A549 treated with CpdA at 1 μM for 4 hours (cell line): ENCODE measurements at places on chromosomes 12 and 14. TPM values are rescaled to one million over a fixed set of nuclear protein-coding genes. Genes with fewer than 3 reads are reported as not detected.

The EXOC3L4 gene
- 0.94 to 1.6 TPM (median 1.5 TPM) in 5 replicates for total RNA-seq

The INSM2 gene
- total RNA-seq: 0.02 to 0.05 TPM in 2 of 5 replicates, not detected in the others

The CNTN1 gene
- 39.8 to 70.0 TPM (median 60.5 TPM) in 5 replicates for total RNA-seq

The FBXW8 gene
- total RNA-seq: 4.5 to 6.7 TPM (median 5.7 TPM) in 5 replicates

The KRT85 gene
- not detected in 5 replicates for total RNA-seq

The KLRD1 gene
- not detected in 5 replicates for total RNA-seq

The OR6C2 gene
- not detected in 5 replicates for total RNA-seq

The POLE gene
- total RNA-seq: 43.7 to 57.1 TPM (median 45.2 TPM) in 5 replicates

The SYCP3 gene
- total RNA-seq: 0.10 to 0.35 TPM (median 0.18 TPM) in 3 of 5 replicates, not detected in the others

The BCL2L14 gene
- total RNA-seq: not detected in 5 replicates

The CCDC184 gene
- 2.5 to 3.6 TPM (median 3.2 TPM) in 5 replicates for total RNA-seq

The TRPV4 gene
- total RNA-seq: 0.07 to 0.11 TPM (median 0.09 TPM) in 4 of 5 replicates, not detected in the other

The NXPH4 gene
- 3.8 to 6.1 TPM (median 5.9 TPM) in 5 replicates for total RNA-seq

The KCNJ8 gene
- total RNA-seq: 0.22 to 0.70 TPM (median 0.41 TPM) in 5 replicates

The AMDHD1 gene
- 1.9 to 2.8 TPM (median 2.2 TPM) in 5 replicates for total RNA-seq

The TMEM229B gene
- total RNA-seq: 0.17 to 0.57 TPM (median 0.24 TPM) in 5 replicates

The HOXC10 gene
- total RNA-seq: 2.2 to 3.1 TPM (median 2.8 TPM) in 5 replicates

The GPR132 gene
- total RNA-seq: 0.34 to 0.81 TPM (median 0.51 TPM) in 5 replicates

The OTOGL gene
- total RNA-seq: 0.01 TPM in 1 of 5 replicates, not detected in the others

The KERA gene
- total RNA-seq: not detected in 5 replicates

The KRT5 gene
- 0.08 to 0.25 TPM (median 0.09 TPM) in 3 of 5 replicates, not detected in the others for total RNA-seq

The MYH7 gene
- not detected in 5 replicates for total RNA-seq

The DTX1 gene
- total RNA-seq: 0.32 to 0.67 TPM (median 0.46 TPM) in 5 replicates

The ACRBP gene
- 0.10 to 0.24 TPM (median 0.18 TPM) in 4 of 5 replicates, not detected in the other for total RNA-seq

The SLC7A7 gene
- 9.2 to 15.7 TPM (median 11.5 TPM) in 5 replicates for total RNA-seq

The ENDOU gene
- total RNA-seq: not detected in 5 replicates

The FOXG1 gene
- 0.09 to 0.17 TPM (median 0.10 TPM) in 5 replicates for total RNA-seq

The OTX2 gene
- total RNA-seq: not detected in 5 replicates

The CSAD gene
- 4.3 to 7.9 TPM (median 5.4 TPM) in 5 replicates for total RNA-seq

The CLBA1 gene
- 13.6 to 17.5 TPM (median 15.7 TPM) in 5 replicates for total RNA-seq

The SLC38A1 gene
- total RNA-seq: 66.7 to 91.2 TPM (median 75.3 TPM) in 5 replicates

The ANGEL1 gene
- total RNA-seq: 7.3 to 9.8 TPM (median 9.5 TPM) in 5 replicates

The NTS gene
- 61.9 to 82.2 TPM (median 75.1 TPM) in 5 replicates for total RNA-seq

The CYP46A1 gene
- 0.06 to 0.14 TPM (median 0.11 TPM) in 4 of 5 replicates, not detected in the other for total RNA-seq

The AKAP6 gene
- total RNA-seq: 0.43 to 0.91 TPM (median 0.73 TPM) in 5 replicates

The CSRP2 gene
- 20.9 to 23.5 TPM (median 22.2 TPM) in 5 replicates for total RNA-seq

The VCPKMT gene
- 8.2 to 9.8 TPM (median 8.8 TPM) in 5 replicates for total RNA-seq

The PPP1R13B gene
- 3.7 to 5.7 TPM (median 4.8 TPM) in 5 replicates for total RNA-seq

The GPRC5D gene
- not detected in 5 replicates for total RNA-seq
